ENCODE measurements at places on chromosomes 13 and 19.

- DNase-seq: no peak
Measured at GRCh38 chr19:10517361-10517759, at the start of gene S1PR5. TSS of gene S1PR5 (minus strand) at chr19:10517447. CDS start at chr19:10515011, 2,436 bp downstream.

DNA sequence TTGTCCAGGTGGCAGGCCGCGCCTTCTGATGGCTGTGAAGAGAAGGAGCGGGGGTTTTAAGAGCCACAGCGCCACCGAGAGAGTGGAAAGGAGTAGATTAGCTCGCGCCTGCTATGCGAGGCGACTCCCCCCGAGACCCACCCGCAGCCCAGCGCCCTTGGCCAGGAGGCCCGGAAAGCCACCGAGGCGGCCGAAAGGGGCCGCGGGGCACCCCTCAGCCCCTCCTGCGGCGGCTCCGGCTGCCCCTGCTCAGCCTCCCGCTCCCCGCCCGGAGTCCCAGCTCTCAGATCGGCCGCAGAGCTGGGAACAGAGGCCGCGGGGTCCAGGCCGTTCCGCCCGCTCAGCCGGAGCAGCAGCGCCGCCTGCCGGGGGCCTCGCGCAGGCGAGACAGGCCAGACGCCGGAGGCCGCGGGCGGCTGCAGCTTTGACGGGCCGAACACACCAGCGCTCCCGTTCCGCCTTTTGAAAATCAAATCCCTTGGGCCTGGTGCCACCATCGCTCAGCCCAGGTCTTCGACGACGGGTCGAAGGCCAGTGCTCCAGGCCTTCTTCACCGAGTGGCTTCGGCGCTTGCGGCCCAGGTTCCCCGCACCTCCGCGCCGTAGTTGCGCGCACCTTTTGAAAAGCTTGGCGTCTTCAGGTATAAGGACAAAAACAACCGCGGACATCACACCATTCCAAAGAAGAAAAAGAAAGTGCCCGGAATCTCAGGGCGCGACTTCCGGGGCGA is 15.3 kb downstream of the CDX2 start:
- DNase-seq: peak; percentile 56

DNA sequence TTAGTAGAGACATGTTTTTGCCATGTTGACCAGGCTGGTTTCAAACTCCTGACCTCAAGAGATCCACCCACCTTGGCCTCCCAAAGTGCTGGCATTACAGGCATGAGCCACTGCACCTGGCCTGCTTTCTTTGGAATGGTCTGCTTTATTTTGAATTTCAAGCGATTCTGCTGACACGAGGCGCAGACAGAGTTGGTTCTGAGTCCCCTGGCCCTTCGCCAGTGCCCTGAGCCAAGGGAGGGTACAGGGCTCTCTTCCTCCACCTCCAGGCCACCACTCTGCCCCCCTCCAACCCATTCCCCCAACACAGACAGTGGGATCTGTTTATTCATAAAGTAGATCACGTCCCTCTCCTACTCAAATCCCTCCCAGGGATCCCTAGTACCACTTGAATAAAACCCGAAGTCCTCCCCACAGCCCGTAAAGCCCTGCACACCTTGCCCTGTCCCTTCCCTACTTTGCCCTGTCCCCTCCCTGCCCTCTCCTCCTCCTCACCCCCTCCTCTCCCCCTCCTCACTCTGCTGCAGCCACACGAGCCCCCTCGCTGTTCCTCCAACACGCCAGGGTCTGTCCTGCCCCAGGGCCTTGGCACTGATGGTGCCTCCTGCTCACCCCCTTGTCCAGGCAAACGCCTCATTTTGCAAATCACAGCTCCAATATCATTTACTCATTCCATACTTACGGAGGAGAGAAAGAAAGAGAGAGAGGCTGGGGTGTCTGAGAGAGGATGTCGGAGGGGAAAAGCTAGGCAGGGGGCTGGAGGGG is 22.4 kb downstream of the ZNRF4 start:
- DNase-seq: no peak

DNA sequence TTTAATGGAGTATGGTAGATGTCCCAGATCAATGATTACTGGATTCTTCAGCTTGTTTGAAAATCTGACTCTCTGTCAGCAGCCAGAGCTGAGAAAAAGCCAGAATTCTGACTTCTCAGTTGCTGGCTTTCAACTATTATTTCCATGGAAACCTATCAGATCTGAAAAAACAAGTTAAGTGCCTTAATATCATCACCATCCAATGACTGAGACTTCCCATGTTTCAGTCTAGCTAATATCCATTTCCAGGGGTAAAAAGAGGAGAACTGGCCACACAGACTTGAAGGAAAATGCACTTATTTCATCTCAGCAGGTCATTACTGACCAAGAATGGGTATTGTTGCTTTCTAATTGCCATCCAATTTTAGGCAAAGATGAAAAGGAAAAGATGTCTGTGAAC is 75.2 kb downstream of the TNFSF11 start:
- DNase-seq: no peak

- DNase-seq: no peak
Measured at GRCh38 chr13:49225223-49226042, 5.3 kb downstream of the MLNR start.

DNA sequence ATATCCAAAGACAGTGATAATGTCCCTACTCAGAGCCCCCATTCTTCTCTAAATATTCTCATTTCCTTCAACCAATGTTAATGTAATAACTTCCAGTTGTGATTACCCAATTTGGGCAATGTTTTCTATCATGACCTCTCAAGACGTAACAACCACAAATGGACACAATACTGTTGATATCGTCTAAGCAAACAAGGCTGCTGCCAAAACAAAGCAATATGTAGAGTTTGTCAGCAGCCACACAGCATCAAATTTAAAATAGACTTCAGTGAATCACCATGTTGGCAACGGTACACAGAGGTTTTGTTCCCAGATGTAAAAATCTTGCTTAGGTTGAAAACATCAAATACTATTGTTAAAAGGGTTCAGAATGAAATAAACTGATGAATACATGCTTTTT is 205.1 kb downstream of the DACH1 start:
- DNase-seq: peak; percentile 86

DNA sequence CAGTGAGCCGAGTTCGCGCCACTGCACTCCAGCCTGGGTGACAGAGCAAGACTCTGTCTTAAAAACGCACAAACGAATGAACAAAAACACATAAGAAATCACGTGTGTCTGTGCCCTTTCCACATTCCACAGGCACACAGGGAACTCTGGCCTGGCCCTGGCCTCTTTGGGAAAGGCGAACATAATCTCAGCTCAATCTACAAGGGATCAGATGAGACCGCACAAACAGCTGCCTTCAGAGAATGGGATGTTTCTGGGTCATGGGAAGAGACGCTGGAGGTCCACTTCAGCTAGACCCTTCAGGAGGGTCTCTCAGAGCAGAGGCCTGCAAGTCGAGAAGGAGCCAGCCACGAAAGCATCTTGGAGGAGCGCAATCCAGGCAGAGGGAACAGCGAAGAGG is 6.3 kb upstream of the CRTC1 start:
- no peak for DNase-seq

DNA sequence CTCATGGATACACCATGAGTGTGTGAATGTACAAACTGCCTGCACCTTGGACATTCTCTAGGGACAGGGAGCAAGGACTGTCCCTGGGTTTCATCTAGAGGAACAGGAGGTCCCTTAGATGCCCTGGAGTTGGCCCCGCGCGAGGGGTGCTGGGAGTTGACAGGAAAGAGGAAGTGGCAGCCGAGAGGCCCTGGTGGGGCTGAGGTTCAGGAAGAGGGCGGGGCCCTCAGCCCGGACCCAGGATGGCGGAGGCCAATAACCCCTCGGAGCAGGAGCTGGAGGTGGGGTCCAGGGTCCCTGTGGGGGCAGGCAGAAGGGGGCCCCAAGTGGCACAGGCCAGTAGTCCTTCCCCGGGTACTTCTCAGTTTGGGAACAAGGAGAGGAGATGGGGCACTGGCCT is 6.9 kb downstream of the PKN1 start:
- no peak for DNase-seq

GRCh38 chr13:114152831-114153371 is 20.5 kb upstream of the RASA3 start:
- peak; percentile 27 for DNase-seq

DNA sequence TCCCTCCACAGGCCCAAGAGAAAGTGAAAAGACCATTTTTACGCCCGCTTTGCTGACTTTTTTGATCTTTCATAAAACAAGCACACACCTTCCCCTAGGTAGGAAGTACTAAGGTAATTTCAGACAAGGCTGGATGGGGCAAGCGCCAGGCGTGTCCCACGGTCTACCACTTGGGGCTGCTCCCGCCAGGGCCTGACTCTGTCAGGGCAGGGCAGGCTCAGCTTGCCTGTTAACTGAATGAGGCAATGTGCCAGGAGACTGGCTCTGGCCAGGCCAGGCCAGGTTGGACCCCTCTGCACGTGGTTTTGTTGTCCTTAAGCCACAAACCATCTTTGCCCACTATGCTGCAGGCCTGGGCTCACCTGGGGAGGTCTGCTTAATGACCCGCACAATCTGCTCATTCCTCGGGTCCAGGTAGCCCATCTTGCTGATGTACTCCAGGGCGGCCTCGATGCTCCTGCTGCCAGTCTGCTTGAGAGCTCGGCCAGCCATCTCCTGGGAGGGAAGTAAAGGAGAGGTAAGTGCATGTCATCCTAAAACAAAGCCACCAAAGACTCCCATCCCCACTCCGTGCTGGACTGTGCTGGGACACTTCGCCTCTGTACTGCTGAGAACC is 70.4 kb downstream of the LATS2 start:
- no peak for DNase-seq

DNA sequence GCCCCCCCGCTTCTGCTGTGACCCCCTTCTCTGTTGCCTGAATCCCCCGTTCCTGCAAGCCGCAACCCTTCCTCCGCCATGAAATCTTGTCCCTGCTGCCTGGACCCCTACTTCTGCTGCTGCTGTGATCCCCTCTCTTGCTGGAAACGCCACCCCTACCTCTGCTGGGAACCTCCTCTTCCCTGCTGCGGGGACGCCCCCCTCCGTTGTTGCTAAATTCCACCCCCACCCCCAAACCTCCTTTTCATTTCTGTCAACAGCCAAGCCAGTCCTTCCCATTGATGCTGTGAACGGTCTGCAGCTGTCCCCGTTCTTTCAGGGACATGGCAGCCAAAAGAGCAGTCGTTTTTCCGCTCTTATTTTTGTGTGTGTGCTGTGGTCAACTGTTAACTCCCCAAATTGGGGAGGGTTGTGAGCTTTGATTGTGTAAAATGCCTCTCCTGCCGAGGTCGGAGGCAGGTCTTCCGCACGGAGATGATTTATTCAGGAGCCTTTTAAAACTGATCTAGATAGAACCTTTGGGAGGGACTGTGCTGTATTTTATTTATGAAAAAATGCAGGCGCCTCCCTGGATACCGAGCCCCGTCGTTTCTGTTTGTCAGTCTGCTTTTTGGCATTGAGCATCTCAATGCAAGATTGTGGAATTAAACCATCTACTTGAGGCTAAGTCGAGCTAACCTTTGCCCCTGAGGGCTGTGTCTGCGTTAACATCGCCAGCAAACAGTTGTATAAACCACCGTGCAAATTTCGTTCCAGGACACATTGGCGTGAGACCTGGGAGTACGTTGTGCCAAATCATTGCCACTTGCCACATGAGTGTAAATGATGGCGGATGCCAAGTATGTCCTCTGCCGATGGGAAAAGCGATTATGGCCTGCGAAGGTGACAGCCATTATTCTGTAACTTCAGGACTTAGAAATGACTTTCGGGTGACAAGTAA is 27.9 kb upstream of the NDUFS7 start:
- DNase-seq: peak; percentile 28

GRCh38 chr19:45772130-45772840 is 3.2 kb upstream of the SIX5 start:
- no peak for DNase-seq

GRCh38 chr19:35116072-35116801 is 614 bp downstream of the FXYD3 start:
- DNase-seq: no peak

GRCh38 chr19:9914315-9915207 is 21.8 kb downstream of the OLFM2 start:
- peak; percentile 77 for DNase-seq

DNA sequence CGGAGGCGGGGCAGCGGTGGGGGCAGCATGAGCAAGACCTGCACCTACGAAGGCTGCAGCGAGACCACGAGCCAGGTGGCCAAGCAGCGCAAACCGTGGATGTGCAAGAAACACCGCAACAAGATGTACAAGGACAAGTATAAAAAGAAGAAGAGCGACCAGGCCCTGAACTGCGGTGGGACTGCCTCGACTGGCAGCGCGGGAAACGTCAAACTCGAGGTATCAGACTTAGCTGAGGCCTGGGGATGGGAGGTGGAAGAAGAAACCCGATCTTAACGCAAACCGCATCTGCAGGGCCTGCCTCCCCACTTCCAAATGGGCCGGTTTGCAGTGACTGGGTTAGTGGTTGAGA is 693 bp downstream of the RFXAP start:
- peak; percentile 48 for DNase-seq

GRCh38 chr19:7779631-7780486 is 16.8 kb downstream of the CLEC4M start:
- no peak for DNase-seq

DNA sequence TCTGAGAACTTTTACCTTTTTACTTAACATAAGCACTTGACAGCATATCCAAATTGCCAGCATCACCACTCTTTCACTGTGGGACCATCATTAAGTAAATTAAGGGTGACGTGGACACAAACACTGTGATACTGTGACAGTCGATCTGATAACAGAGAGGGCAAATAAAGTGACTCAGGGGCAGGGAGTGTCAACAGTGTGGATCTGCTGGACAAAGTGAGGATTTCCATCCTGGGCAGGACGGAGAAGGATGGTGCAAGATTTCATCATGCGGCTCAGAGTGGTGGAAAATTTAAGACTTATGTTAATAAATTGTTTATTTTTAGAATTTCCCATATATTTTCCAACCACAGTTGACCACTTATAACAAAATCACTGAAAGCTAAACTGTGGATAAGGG is 60.0 kb upstream of the WDFY2 start:
- DNase-seq: peak; percentile 16

GRCh38 chr13:44013758-44014291 is 134.1 kb downstream of the LACC1 start:
- peak; percentile 81 for DNase-seq

GRCh38 chr13:29722415-29722814 is 126.9 kb upstream of the SLC7A1 start:
- DNase-seq: no peak

DNA sequence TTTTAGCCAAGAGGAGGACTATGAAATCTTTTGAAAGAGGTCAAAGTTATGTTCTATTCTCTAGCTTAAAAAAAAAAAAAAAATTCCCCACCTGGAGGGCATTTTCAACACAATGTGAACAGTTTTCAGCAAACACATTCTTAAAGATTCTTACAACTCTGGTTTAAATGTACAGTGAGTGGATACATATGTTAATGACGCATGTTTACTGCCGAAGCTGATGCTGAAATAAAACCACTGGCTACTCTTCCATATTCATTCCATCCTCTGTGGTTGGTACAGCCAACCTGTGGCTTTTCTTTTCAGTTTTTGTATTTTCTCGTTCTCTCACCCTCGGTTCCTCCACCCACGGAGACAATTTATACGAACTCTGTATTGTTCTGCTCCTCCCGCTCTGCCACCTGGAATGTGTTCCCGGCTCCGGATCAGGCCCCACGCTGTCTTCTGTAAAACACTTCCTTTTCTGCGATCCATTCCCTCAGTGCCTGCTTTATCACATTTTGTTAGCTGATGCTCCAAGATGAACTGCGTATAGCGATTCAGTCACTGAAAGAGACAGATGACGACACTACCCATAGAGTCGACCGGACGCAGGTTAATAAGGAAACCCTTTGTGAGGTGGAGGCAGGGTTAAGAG is 466.4 kb upstream of the ARGLU1 start:
- no peak for DNase-seq

- DNase-seq: no peak
Measured at GRCh38 chr13:39217471-39217870, 179.2 kb downstream of the NHLRC3 start.

- DNase-seq: peak; percentile 9
Measured at GRCh38 chr13:101429733-101430132, 13.4 kb upstream of the NALCN start.

Measured in fibroblast of lung (primary cell).